ENCODE measurements at places on chromosomes 7 and 10.

GRCh38 chr10:99372546-99373271, 43.6 kb downstream of the CNNM1 start:
- DNase-seq: no peak

DNA sequence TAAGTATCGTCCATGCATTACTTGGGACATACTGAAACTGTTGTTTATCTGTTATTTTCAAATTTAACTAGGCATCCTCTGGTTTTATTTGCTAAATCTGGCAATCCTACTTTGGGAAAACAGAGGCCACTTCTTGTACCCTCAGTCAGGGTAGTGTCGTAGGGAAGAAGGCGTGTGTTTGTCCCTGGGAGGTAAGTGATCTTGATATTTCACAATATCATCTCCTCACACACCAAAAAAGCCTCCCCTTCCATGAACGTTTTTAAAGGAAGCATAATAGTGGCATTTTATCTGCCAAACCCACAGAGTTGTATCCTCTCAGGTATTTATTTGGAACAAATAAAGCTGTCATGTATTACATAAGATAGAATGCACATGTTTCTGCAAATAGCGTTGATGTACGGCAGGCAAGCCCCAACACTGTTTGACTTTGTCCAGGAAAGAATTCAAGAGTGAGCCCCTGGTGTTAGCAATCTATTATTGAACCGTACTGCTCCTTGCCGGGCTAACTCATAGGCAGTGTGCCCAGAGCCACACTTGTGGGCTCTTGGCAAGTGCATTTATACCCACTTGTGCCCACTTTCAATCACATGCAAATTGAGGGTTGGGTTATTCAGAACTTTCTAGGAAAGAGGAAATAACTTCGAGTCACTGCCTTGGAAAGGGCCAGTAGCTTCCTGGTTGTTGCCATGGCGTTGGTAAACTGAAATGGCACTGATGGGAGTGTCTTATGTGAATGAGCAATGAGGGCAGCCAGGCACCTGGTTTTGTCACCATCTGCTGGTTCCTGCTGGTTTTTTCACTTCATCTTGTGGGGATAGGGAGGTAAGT, 266.0 kb downstream of the USP6NL start:
- no peak for DNase-seq

DNA sequence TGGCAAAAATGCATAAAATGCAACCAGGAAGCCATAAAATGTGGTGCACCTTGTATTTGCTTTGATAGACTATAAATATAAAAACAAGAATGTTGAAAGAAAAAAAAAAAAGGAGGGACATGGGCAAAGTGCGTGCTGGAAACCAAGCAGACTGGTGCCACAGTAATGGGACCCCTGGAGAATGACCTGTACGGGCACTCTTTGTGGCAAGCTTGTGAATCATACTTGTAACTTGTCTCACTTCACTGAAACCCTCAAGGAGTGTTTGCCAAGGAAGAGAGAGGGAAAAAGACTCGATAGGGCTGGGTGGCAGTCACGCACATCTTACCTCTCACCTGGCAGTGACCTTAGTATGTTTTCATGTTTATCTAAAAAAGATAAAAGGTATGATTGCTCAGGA, 1183.6 kb downstream of the GATA3 start:
- DNase-seq: no peak

DNA sequence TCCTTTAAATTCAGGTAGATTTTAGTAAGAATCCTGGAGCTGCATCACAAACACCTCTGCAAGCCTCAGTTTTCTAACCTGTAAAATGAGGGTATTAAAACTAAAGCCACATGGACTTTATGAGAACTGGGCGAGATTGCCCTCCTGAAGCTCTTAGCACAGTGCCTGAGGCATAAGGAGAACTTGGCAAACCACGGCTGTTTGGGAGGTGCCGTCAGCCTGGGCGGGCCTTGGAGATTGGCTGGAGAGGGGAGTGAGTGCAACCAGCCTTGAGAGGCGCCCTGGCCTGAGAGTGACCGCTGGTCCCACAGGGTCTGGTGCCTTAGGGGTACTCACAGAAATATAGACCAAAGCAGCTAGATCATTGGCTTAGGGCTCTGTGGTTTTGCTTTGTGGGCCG, 5.4 kb upstream of the TNS3 start:
- DNase-seq: no peak

- DNase-seq: no peak
These were observed 21.7 kb downstream of the CCM2 start for GRCh38 chr7:45021604-45022296.

DNA sequence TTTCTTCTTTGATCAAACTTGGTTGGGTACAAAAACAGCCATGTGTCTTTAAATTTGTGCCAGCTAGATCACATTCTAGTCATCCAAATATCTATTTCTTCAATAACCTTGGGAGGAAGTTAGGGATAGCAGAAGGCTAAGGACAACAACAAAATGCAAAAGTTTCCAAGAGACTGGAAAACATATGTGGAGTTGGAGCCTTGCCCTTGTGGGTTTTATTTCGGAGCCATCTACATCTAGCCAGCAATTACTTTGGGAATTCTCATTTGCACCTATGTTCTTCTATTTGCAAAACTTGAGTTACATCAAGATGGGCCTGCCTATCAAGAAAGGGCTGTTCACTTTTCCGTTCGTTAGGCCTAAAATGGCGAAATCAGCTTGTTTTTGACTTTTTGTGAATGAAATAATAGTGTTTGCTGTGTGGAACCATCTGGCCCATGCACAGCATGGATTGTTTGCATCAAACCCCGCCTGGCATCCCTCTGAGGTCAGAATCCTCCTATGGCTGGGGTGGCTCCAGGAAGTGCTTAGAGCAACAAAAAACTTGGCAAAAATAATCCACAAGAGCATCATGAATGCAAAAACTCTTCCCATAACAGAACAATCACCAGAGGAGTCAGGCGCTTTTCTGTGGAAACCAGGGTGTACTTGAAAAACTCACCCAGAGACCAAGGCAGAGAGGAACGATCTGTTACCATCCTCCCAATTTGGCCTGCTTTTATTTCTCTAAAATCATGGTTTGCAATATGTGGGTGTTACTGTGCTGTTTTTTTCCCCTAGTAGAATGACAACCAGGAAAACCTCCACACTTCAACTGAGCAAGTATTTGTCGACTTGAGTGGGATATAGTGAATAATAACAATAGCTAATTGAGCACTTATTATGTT, 36.2 kb upstream of the XPNPEP1 start:
- DNase-seq: no peak

DNA sequence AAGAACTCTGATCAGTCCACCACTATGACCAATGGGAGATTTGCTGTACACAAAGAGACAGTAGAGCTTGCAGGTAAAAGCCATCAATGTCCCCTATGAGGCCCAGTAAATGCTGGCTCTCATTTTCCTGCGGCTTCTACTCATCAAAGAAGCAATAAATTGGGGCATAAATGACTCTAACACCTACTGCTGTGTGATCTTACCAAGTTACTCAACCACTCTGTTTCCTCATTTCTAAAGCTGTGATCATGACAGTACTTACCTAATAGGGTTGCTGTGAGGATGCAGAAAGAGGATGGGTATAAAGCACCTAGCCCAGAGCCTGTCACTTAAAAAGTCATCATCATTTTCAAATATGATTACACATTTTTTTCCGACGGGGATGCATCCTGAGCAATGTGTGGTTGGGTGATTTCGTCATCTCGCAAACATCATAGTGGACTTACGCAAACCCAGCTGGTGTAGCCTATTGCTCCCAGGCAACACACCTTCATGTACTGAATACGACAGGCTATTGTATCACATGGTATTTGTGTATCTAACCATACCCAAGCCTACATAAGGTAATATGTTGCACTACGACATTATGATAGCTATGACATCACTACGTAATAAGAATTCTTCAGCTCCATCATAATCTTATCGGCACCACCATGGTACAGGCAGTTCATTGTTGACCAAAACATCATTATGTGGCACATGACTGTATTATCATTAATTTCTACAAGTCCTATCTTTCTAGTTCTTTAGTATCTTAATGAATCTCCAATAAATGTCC, 7.1 kb upstream of the MGMT start:
- no peak for DNase-seq

DNA sequence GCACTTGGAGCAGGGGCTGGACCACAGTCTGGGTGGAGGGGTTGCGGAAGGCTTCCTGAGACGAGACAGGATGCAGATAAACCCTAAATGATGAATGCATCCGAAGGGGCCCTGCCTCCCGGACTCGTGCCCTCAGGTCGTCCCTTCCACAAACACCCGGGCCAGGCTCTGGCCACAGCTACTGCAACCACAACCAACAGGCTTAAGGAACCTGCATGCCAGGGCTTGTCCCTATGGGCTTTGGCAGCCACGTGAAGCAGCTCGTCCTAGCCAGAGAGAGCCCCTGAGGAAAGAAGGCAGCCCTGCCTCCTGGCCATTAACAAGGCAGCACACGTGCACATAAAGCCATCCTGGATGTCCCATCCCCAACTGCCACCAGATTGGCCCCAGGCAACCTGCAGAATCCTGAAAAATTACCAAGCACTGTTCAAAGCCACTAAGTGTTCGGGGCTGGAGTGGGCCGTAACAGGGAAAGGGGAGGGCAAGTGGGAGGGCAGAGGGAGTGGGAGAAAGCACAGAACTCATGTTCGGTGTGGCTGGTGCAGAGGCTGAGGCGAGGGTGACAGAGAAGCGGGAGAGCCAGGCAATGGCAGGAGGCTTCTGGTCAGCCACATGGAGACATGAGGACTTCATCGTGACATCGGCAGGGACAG, 62.7 kb downstream of the MAD1L1 start:
- no peak for DNase-seq

GRCh38 chr10:78520737-78521430, 487.2 kb downstream of the RPS24 start:
- DNase-seq: no peak

DNA sequence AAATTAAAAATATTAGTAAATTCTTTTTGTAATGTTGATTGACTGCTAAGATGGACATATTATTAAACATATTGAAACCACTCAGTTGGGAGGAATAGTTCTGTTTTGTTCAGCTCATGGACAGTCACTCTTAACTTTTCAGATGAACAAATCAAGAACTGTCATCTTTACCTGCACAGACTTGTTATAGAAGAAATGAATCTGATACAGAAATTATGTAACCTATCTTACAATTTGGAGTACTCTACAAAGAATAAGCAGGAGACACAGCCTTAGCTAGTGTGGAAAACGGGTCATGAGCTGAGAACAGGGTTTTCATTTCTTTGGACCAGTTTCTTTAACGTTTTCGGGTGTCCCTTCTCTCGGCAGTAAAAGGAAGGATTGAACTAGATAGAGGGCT, 1.2 kb upstream of the ANLN start:
- no peak for DNase-seq

DNA sequence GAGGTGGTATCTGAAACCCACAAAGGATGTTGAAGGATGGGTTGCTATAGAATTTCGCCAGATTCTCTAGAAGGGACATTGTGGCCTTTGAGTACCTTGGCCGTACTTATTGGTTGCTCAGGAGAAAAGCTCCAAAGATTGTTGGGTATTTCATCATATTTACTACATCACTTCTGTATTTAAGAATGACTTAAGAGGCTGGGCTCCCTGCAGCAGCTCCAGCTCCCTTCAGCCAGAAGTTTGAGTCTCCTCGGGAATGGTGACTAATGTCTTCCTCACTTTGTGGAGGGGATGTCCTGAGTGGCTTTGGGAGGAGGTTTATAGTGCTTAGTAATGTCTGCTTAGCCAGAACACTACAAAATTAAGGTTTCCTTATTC, 18.1 kb downstream of the MINDY4 start:
- DNase-seq: no peak

DNA sequence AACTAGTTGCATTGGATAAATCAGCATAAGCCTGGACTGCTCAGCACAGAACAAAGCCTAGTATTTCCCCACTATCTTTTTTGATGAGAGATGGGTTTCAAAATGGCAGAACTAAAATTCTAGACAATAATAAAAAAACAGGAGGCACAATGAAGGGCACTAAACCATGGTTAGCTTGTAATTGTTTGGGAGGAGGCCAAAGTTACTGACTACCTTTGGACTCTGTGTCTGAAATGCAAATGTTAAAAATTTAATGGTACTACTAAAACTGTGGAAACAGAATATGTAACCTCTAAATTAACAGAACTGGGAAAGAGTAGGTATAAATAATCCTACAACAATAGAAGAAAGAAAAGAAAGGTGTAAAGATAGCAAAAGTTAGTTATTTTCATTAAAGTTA, 13.0 kb downstream of the ADAM12 start:
- no peak for DNase-seq

GRCh38 chr7:130494431-130494858, 2.6 kb downstream of the MEST start:
- DNase-seq: no peak

DNA sequence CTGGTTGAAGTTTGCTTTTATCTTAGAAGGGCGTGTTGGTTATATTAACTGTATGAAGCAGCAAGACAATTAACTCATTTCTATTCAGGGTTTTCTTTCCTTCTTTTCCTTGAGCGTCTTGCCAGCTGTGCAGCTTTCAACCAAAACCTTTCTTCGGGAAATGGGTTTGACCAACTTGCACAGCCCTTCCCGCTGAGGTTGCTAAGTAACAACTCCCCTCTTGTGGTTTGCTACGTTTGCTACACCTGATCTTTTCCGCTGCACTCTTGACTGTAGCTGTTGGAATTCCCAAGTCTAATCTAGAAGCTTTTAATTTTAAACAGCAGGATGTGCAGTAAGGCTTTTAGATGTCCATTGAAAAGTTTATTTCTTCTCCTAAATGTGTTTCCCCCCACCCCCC, 116.9 kb downstream of the CDCA7L start:
- no peak for DNase-seq

- DNase-seq: no peak
These were observed 4.6 kb upstream of the CFAP46 start for GRCh38 chr10:132946806-132947546.

- no peak for DNase-seq
These were observed 149.5 kb upstream of the LRGUK start for GRCh38 chr7:133977409-133978274.

DNA sequence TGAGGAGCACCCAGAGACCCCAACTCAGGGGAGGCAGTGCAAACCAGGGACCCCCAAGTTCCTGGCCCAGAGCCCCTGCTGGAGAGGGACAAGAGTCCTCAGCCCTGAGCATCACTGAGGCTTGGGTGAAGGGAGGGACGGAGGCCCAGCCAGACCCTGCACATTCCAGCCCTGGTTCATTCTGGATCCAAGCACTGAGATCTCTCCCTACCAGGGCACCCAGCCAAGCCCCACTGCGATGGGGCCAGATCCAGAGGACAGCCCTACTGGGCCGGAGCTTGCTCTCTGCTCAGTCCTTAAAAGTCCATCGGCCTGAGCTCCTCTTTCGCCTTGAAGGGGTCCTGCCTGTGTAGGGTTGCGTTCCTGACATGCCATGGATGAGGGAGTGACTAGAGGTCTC, 40.5 kb upstream of the RABGEF1 start:
- no peak for DNase-seq

GRCh38 chr7:52325237-52325636, 710.2 kb upstream of the POM121L12 start:
- no peak for DNase-seq

GRCh38 chr7:45400680-45401079, 173.5 kb upstream of the ADCY1 start:
- DNase-seq: no peak

- DNase-seq: peak; percentile 40
These were observed 3.2 kb upstream of the CDHR1 start for GRCh38 chr10:84191106-84191505.

GRCh38 chr7:158461824-158462223, 125.8 kb downstream of the PTPRN2 start:
- no peak for DNase-seq

GRCh38 chr7:37230221-37230620, 218.4 kb downstream of the ELMO1 start:
- DNase-seq: no peak
